H7 (cell line): ENCODE measurements at places on chromosomes 7 and 10. TPM values are rescaled to one million over a fixed set of nuclear protein-coding genes. Genes with fewer than 3 reads are reported as not detected.

ACSM6 gene
- total RNA-seq, result not detected in 2 replicates

SSC4D gene
- total RNA-seq, result 19.6 and 25.5 TPM in 2 replicates

UCN3 gene
- total RNA-seq, result not detected in 2 replicates

TET1 gene
- 27.5 and 47.6 TPM in 2 replicates for total RNA-seq

LIPK gene
- total RNA-seq, result not detected in 2 replicates
